Renal cortical epithelial cell (primary cell): ENCODE measurements at places on chromosomes 7 and 10. TPM values are rescaled to one million over a fixed set of nuclear protein-coding genes. Genes with fewer than 3 reads are reported as not detected.

GRCh38 chr10:52517012-52517411, 202.9 kb downstream of the DKK1 start:
- no peak for DNase-seq

DNA sequence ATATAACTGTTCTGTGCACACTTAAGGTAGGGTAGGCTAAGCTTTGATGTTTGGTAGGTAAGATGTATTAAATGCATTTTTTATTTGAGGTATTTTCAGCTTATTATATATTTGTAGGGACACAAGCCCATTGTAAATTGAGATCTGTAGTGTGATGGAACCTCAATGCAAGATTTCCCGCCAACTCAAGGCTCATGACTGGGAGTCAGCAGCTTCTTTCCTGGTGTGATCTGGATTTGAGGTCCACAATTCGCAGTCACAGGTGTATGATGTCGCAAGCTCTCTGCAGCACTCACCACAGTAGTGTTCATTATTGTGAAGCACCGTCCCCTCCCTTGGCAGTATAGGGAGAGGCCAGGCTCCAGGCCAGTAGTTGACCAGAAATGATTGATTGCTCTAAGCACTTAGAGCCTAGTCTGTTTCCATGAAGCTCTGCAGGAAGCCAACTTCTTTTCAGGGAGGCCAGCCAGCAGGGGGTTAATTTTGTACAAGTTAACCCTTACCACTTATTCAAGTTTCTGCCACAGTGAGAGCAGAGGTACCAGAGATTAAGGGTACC, 54.9 kb downstream of the SEM1 start:
- DNase-seq: no peak

DNA sequence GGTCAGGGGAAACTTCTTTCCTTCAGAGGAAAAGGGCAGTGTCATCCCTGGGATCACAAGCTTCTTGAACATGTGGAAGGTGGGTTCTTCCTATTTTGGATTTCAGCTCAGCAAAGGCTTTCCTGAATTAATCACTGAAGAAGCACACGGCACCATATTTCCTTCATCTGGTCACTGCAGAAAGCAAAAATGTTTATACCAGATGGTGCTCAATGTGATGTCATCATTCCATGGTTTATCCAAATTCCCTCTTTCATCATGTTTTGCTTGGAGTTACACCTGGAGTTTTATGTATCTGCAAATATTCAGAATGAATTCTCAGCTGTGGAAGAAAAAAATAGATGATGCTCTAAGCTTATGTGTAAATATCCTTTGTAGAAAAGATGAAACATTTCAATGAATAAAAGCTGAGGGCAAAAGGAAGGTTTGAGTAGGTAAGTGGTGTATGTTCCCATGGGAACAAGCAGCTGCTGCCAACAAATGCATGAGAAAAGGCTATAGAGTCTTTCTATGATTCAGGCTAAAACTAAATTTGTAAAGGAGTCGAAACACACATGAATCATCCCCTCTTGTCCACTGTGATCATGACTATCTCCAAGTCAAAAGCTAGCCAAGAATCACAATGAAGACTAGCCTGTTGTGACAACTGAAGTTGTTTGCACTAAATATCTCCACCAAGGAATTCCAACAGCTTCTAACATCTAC, 26.9 kb upstream of the BPGM start:
- peak; percentile 90 for DNase-seq

DNA sequence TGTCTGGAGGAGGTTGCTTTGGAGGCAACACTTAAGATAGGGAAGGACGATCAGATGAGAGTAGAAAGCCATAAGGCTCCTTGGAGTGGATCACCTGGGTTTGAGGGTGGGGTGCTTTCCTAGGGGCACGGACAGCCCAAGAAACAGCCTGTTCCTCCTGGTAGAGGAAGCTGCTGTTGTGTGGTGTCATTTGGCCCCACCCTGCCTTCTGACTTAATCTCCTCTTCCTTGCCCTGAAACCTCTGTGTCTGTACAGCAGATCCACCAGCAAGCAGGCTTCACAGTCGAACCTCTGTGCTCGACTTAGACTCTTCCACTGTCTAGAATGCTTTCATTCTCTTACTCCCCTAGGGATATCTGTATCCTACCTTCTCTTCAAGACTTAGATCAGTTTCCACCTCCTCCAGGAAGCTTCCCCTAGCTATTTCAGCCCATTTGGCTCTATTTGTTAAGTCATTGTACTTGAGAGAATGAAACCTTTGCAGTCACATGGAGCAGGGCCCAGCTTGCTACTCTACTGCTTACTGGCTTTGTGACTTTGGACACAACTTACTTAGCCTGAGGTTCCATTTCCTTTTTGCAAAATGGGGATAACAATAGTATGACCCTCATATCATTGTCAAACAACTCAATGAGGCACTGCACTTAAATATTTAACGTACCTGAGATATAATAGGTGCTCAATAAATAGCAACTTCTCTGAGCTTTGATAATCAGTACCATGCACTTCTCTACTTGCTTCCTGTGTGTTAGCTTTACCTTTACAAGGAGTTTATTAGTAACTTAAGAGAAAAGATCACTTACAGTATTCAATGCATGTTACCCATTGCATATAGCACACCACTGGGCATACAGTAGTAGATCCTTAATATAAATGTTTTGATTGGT, 5.0 kb downstream of the MXI1 start:
- DNase-seq: no peak

DNA sequence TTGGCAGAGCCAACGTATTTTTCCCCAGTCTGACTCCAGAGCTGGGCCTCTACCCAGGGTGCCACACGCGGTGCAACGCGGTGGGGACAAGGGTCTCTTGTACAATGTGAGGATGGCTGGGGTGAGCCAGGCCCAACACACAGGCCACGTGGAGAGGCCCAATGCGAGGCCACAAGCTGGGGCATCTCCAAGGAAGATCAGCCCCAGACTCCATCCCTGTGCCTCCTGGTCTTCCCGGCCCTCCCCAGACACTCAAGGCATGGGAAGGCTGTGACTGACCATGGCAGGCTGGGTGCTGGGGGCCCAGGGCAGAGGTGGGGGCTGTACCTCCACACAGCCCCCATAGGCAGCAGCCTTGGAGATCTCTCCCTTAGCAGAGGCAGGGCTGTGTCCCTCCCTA, 135.3 kb upstream of the FAM20C start:
- DNase-seq: no peak

- no peak for DNase-seq
Measured at GRCh38 chr7:137393570-137393969, 50.0 kb upstream of the PTN start.

DNA sequence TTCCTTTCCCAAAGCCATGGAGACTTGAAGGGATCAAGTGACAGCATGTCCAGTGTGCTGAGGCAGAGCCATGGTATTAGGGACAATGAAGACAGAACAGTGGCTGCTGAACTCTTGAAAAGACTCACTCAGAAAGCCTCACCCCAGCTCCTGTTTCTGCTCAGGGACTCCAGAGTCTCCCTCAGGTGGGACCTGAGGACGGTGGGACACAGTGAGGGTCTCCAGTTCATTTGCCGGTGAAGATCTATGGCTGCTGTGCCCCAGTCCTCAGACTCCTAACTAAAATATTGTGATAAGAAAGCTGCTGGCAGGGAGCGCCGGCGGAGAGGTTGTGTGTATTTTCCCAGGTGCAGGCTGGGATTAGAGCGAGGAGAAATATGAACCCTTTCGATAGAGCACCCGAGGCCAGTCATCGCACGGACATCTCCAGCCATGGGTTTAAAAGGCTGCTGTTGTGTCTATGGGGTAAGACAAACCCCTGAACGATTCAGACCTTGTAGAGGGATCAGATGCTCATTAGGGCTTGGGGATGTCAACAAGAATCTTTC, 57.2 kb downstream of the C7orf25 start:
- DNase-seq: no peak

DNA sequence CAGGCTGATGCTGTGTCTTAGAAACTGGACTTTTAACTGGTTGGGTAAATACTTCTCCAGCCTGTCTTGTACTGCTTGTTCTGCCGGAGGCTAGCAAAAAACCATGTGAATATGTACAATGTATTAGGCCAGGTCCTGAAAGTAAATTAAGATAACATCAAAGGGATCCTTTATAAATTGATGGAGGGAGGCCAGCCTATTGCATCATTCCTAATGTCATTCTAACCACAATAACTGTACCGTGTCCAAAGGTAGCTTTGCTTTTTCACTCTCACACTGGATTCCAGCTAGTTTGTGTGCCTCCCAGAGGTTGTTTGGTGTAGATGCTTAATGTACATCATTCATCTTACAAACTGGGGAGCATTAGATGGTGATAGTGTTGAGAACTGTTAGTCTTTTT, 91.2 kb upstream of the SEM1 start:
- peak; percentile 55 for DNase-seq

GRCh38 chr7:24705461-24705954, 51.8 kb downstream of the GSDME start:
- DNase-seq: no peak

- DNase-seq: peak; percentile 22
Measured at GRCh38 chr7:113128031-113128430, 9.7 kb upstream of the SMIM30 start.

- DNase-seq: no peak
Measured at GRCh38 chr10:69009360-69009759, 20.8 kb downstream of the KIFBP start.

- DNase-seq: no peak
Measured at GRCh38 chr10:3800586-3800985, 15.6 kb upstream of the KLF6 start.

- DNase-seq: no peak
Measured at GRCh38 chr10:44627591-44628354, 242.9 kb upstream of the CXCL12 start.

GRCh38 chr10:69914398-69915214, 112.9 kb downstream of the COL13A1 start:
- peak; percentile 34 for DNase-seq

GRCh38 chr7:132455378-132455777, 120.9 kb downstream of the PLXNA4 start:
- DNase-seq: no peak

DNA sequence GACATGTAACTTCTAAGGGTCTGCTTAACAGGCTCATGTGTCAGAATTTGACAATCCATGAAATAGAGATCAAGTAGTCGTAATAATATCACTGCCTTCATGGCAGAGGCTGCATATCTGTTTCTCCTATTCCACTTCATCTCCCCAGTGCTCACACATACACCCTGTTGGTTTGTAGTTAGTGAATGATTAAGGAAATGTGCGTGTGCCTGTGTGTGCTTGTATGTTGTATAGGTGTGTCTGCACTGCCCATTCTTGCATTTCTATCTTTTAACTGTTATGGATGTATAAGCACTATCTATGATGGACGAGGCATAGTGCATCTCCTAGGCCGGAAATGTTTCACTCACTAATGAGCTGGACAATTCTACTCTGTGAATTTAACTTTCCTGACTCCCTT, 985.2 kb downstream of the LRMDA start:
- no peak for DNase-seq

- no peak for DNase-seq
Measured at GRCh38 chr7:85018498-85018897, 168.4 kb downstream of the SEMA3D start.

DNA sequence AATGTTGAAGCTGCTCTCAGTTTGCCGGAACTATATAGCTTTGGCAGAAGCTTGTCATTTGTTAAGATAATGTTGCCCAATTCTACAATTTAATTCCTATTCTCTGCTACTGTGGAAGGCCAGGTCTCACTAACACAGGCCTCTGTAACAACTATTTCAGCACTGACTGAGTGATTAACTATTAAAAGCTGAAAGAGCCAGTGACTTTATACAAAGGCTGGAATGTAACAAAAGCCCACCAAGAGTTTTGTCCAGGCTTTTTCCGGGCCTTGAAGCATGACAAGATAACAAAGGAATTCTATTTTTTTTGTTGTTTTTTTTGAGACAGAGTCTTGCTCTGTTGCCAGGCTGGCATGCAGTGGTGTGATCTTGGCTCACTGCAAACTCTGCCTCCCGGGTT, 795.6 kb downstream of the PHTF2 start:
- DNase-seq: peak; percentile 66

- no peak for DNase-seq
Measured at GRCh38 chr7:94174956-94175355, 170.8 kb upstream of the BET1 start.

The CYP3A4 gene
- 0.69 TPM in 1 of 2 replicates, not detected in the other for total RNA-seq

The TEX47 gene
- total RNA-seq: not detected in 2 replicates
